T47D (cell line): ENCODE measurements at places on chromosomes 3 and 15.

DNA sequence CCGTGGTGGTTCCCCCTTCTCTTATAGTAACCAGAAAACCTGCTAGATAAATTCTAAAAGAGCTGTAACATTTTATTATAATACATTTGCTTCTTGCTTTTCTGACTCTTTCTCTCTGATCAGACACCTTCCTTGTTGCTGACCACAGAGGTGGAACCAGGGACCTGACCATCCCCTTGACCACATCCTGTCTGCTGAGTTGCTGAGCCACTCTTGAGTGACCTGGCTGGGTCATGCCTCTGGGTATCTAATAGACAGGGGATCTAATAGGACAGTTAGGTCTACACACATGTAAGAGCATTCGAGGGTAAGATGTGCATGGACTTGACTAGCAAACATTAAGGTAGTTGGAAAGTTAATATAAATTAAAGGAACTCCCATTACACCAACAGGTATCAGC is 22.8 kb upstream of the TRIM59 start:
- DNase-seq, result no peak

GRCh38 chr3:149790268-149790667 is 2.1 kb downstream of the ANKUB1 start:
- no peak for DNase-seq

GRCh38 chr3:62375655-62376453 is 2.5 kb upstream of the FEZF2 start:
- DNase-seq, result no peak

DNA sequence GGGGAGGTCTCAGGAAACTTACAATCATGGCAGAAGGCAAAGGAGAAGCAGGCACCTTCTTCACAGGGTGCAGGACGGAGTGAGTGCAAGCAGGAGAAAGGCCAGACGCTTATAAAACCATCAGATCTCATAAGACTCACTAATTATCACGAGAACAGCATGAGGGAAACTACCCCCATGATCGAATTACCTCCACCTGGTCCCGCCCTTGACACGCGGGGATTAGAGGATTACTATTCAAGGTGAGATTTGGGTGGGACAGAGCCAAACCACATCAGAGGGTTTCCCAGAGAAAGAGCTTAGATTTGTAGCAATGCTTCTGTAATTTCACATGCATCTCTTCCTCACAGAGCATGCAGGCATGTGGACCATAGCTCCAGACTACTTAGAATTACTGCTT is 615.7 kb upstream of the UBE2E2 start:
- no peak for DNase-seq

- DNase-seq, result no peak
Observed at GRCh38 chr3:165549665-165550064, 287.6 kb downstream of the BCHE start.

GRCh38 chr3:61807865-61808276 is 246.5 kb downstream of the PTPRG start:
- DNase-seq, result no peak

DNA sequence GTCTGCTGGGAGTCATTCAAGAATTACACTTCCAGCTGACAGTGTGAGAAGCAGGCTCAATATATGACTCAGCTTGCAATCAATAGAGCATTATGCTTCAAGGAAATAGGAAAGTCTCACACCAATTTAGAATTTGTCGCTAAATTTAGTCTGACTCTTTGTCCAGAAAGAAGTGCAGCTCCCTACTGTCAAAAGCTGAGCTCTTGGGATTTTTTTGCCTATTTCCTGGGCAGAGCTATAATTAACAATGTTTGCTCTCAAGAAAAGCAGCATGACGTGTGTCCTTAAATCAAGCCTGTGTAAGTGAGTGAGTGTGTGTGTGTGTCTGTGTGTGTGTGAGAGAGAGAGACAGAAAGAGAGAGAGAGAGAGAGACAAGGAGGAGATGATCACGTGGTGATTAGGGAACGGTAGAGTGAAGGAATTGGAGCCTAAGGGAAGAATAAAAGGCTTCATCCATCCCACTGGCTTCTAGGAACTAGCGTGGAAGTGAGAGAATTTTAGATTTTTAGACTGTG is 16.4 kb upstream of the SLC35G2 start:
- no peak for DNase-seq

GRCh38 chr3:128343287-128344051 is 123.2 kb downstream of the DNAJB8 start:
- DNase-seq, result no peak

GRCh38 chr3:179750720-179751328 is 98.0 kb downstream of the USP13 start:
- no peak for DNase-seq
